T-helper 2 cell treated with Interferon-gamma antibody and Interleukin-4, amounts not matched to agents 5 μg/mL and 100 μg/mL, for 36 hours (primary cell): ENCODE measurements at places on chromosomes 3 and 15.

DNA sequence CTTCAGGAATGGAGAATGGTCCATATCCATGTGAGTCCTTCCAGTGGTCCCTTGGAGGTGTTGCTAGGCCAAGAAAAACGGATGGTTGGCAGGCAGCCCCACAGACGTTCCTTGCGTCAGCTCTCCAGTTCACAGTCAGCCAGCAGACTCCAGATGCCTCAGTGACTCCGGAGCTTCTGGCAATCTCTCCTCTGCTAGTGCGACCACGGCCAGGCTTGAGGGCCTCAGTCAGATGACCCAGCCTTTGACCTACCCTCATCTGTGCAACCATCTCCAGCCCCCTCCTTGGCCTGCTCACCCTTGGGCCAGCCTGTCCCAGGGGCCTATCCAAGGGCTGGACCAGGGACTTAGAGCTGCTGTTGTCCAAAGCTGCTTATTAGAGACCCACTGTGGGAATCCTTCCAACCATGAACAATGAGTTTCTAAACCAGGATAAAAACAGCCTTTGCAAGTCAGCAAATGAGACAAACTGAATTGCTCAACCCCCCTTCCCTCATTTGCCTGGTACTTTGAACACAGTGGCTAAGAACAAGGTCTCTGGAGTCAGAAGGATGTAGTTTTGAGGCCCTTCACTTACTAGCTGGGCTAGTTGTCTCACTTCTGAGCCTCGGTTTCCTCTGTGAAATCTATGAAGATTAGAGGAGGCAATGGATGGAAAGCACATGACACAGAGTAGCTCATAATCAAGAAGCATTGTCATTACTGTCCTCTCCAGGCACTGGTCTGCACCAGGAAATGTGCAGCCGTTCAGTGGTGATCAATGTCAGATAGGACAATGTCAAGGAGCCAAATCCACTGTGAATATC lies 44.8 kb downstream of the ANP32A start:
- DNase-seq, result peak; percentile 2

DNA sequence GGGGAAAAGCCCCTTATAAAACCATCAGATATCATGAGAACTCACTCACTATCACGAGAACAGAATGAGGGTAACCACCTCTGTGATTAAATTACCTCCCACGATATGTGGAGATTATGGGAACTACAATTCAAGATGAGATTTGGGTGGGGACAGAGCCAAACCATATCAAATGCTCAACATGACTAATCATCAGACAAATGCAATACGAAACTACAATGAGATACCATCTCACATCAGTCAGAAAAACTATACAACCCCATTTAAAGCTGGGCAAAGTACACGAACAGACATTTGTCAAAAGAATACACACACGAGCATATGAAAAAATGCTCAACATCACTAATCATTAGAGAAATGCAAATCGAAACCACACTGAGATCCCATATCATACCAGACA lies 67.7 kb downstream of the SCAPER start:
- DNase-seq, result no peak

DNA sequence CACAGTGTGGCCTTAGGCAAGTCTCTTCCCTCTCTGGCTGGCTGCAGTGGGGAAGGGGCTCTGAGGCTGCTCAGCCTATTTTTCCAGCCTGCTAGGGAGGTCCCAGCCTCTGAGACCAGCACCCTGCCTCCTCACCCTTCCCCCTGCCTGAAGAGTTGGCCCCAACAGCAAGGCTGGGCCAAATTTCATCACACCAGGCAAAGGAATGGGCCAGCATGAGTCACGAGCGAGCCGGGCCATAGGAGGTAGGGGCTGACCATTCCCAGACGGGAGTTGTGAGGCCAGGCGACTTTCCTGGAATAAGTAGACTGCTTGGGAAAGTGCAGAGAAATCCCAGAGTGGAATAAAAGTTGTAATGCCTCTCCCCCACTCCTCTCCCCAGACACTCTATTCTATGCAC lies 5.7 kb upstream of the FBLN2 start:
- DNase-seq, result no peak

DNA sequence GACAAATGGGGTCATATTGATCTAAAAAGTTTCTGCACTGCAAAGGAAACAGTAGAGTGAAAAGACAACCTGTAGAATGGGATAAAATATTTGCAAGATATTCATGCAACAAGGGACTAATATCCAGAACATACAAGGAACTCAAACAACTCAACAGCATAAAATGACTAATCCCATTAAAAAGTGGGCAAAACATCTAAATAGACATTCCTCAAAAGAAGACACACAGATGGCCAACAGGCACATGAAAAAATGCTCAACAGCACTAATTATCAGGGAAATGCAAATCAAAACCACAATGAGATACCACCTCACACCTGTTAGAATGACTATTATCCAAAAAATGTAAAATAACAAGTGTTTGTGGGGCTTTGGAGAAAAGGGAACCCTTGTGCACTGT lies 8.8 kb downstream of the SLC12A8 start:
- no peak for DNase-seq

DNA sequence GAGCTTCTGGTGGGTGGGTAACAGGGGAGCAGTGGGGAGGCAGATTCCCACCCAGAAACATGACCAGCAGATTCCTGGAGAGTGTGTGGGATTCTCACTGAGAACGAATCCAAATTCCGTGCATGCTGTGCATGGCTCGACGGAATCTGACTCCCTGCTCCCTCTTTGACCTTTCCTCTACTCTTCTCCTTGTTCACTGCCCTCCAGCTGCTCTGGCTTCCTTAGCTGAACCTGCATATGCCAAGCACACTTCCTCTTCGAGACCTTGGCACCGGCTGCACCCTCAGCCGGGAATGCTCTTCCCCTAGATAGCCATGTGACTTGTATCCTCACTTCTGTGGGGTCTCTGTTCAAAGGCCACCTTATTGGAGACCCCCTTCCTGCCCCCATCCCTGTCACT lies 6.3 kb downstream of the INSYN1 start:
- no peak for DNase-seq

DNA sequence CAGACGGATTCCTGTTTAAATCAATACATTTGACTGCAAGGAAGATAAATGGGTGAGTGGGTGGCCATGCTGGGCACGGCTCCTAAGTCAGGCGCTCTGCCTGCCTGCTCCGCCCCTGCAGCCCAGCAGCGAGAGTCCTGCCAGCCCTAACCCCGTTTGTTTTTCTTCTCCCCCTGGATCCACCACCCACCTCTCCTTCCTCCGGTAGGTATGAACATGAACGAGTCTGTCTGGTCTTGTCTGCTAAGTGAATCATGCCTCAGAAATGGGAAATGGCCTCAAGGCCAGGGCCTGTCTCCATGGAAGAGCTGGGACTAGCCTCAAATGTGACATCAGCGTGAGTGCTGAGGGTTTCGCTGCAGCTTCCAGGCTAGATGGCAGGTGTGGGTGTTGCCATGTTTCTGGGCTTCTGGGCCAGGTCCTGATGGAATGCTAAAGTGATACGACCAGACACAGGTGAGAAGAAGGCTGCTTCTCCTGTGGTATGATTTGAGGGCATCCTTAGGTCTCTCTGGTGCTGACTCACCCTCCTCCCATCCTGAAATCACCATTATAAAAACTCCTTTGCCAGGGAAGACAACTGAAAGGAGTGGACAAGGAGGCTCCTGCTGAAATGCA lies 5.6 kb upstream of the FEM1B start:
- no peak for DNase-seq

- DNase-seq, result peak; percentile 81
Measured at GRCh38 chr3:172522871-172523818, at the start of gene TNFSF10. Gene TNFSF10 (minus strand): TSS chr3:172523430. CDS start chr3:172523384, 46 bp downstream.

GRCh38 chr3:30597131-30597768 lies 9.2 kb upstream of the TGFBR2 start:
- DNase-seq, result no peak

DNA sequence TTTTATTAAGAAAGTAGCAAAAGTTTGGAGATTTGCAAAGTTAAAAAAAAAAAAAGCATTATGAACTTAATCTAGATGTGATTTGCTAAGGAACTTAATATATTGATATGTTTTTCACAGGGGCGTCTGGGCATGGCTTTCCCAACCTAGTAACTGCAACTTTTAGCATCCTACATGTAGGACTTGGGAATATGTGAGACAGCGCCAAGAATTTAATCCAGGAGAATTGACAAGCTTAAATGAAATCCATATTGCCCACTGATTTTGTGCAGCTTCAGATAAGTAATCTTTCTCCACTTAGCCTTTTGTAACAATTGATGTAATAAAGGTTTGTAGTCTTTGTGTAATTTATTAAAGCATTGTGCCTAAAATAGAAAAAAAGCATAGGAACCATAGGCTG lies 982 bp upstream of the GABPB1 start:
- no peak for DNase-seq
